ENCODE measurements at places on chromosomes 4 and X.
A peak's percentile ranks its signal among the peaks of the same experiment; 100 is the strongest.

- no peak for DNase-seq
These were observed 231.7 kb downstream of the FBXW7 start for GRCh38 chr4:152304220-152304619.

GRCh38 chrX:109623997-109624396 is 975 bp downstream of the KCNE5 start:
- no peak for DNase-seq

GRCh38 chr4:151263455-151263854 is 13.5 kb upstream of the PRSS48 start:
- DNase-seq: no peak

- no peak for DNase-seq
These were observed 175.6 kb downstream of the FBXO8 start for GRCh38 chr4:174107746-174108354.

DNA sequence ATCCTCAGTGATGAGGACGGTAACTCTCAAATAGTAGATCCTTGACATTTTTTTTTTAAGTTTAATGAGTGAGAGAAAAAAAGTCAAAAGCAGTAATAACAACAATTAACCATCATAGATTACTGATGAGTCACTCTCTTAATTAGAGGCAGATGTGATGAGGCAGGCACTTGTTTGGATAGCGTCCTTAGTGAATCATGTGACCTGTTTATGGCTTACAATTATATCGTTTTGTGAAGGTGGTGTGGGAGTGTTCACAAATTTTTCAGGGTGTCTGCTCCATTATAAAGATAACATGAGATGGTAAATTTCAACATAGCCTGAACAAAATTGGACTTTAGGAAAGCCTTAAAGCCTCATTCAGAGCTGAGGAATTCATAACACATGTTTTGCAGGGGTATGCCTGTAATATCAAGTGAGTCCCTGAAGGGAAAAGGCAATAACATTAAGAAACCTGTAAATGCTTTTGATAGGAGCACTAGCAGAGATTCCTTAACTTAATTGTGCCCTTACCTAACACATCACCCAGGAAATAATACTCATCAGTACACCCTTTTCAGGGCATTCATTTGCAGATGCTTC is 51.9 kb upstream of the XIAP start:
- no peak for DNase-seq

DNA sequence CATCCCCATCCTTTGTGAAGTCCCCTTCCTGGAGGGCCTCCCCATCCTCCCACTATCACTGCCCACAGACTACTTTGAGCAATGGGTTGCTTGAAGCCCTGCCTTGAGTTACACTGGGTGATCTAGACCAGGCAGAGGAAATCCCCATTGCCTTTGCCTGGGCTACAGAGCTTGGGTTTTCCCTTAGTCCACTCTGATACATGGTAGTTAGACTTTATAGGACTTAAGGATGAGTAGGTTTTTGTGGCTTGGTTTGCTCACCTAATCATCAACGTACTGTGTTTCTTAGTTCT is 56.6 kb downstream of the TMEM131L start:
- DNase-seq: no peak

GRCh38 chr4:143347484-143348111 is 10.9 kb downstream of the GAB1 start:
- DNase-seq: no peak

GRCh38 chr4:8394061-8394519 is 46.4 kb downstream of the ACOX3 start:
- peak; percentile 41 for DNase-seq

DNA sequence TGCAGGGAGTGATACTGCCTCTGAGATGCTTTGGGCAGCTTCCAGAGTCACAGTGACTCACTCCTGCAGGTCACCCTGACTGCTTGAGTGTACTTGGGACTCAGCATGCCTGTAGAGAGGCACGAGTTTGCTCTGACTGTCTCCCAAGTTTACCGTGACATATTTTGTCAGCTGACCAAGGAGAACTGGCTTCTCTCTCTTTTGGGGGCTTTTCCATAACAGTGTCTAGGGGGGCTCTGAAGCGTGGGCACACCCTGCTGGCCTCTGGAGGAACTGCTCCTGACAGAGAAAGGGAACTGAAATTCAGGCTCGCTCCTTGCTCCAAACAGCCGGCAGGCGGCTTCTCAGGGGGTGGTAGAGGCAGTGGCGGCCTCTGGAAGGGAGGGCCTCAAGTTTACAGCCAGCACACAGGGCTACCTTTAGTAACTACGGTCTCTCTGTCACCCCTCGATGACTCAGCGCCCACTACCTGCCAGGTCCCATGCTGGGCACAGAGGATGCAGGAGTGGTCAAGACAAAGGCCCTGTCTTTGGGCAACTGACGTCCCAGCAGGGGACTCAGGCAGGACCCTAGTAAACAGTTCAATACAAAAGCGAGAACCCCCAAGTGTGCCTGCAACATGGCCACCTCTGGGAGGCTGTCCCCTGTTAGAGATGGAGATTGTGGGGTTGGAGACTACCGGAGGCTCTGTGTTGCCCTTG is 17.8 kb downstream of the ZNF185 start:
- no peak for DNase-seq

DNA sequence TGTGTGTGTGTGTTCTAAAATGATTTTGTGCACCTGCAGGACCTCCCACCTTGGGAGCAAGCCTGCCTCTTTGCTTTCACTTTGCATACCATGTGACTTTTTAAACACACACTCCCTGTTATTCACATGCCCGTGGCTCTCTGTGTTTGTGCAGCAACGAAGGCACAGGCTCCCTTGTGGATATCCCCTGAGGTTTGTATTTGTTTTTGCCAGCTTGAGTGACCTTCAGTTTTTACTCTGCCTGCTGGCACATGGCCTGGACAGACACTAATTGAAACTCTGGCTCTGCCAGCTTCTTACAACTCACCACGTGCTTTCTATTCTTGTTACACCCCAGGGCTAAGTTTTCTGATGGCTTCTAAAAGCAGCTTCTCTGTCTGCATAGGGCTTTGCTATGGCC is 885.8 kb downstream of the SH3BGRL start:
- no peak for DNase-seq

GRCh38 chr4:6734165-6734786 is 18.3 kb downstream of the BLOC1S4 start:
- DNase-seq: no peak

DNA sequence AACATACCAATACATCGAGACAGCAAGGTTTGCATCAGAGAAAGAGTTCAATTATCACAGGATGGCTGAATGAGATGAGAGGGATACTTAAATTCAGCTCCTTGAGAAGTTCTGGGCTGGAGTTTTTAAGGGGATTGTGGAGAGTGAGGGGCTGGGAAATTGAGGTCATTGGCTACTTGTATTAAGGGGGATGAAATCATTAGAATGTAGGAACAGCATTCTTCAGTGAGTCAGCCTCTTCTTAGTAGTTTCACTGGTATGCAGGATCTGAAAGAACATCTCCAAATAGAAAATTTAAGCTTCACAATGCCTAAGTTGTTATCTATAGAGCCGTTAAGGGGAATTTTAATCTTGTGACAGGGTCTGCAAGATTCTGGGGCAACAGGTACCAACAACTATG is 211.6 kb upstream of the TAPT1 start:
- DNase-seq: no peak

DNA sequence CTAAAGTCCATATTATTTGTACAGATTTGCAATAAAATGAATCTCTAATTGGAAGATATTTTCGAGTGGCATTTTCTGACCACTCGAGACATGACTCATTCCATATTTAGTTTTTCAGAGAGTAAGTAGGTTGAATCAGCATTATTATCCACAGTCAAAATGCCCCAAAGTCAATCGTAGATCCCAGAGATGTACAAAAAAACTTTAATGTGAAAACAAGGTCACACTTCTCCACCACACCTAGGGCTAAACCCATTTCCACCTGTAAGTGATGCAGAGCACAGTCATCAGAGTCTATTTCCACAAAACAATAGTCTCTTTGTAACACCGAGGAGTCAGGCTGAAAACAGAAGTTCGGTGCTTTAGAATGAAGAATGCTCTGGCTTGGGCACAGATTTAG is 117.1 kb upstream of the TENM3 start:
- no peak for DNase-seq

GRCh38 chrX:6679988-6680387 is 145.1 kb upstream of the VCX3A start:
- no peak for DNase-seq

DNA sequence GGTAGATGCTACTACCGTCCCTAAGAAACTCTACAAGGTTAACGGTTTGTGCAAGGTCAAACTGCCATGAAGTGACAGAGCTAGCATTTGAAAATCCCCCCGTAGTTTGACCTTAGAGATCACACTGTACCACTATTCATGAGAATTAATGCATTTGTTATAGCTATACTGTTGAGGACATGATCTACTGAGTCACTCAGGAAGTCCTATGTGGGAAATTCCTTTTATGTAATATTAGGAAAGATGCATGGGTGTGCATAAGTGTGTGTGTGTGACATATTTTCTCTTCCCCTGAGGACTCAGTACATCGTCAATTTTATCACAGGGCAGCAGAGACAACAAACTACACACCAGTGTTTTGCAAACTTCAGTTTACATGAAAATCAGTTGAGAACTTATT is 141.1 kb downstream of the FBXW7 start:
- DNase-seq: no peak

- no peak for DNase-seq
These were observed 833.3 kb upstream of the INTU start for GRCh38 chr4:126799416-126799815.

DNA sequence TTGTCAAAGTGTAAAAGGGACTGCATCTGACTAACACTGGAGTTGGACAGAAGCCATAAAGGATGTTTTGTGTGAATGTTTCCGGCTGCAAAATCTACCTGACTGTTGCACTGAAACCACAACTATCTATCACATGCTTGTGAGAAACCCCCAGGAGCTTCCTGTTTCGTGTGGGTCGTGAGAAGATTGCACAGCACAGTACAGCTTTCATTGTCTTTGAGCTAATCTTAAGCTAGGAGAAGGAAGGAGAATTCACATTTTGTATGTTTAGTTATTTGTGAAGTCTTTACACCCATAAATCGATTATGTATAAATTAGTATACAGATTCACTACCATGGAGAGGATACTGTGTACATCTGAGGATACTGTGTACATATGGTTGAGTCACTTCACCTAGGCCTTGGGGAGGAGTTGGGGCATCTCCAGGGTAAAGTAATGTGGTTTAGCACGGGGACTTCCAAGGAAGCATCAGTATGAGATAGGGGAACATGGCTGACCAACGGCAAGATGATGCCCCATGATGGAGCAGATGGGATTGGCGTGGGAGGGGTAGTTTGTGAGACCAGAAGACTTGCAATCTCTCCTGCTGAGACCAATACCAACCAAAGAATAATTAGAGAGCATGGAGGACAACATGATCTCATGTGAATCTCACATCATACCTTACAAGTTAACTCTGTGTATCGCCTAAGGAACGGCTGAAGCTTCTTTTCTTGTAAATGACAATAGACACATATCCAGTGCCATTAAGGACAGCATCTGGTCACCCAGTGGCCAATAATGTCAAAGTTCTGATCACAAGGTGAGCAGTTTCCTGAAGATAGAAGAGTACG is 43.1 kb upstream of the FAM9C start:
- no peak for DNase-seq

DNA sequence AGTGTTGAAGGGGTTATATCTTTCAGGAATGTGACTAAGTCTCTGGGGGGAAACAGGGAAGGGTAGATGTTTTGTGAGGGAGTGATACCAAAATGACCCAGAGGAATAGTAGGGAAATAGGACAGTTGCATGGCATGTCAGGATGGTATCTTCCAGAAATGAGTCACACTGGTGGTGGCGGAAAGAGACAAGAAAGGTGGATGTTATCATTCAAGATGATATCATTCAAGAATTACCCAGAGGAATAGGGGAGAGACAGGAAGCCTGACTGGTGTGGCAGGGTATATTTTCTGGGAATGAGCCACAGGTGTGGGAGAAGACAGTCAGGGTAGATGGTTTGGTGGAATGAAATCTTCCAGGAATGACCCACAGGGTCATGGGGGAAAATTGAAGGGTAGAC is 61.1 kb downstream of the MAOA start:
- DNase-seq: no peak

GRCh38 chr4:15366721-15367120 is 61.1 kb upstream of the C1QTNF7 start:
- no peak for DNase-seq

All from occipital lobe (tissue), 3 donors.